Fibroblast of the conjunctiva (primary cell): ENCODE measurements at places on chromosomes 12 and 14.

- peak; percentile 2 for DNase-seq
Observed at GRCh38 chr12:40921563-40922163, 229.4 kb downstream of the CNTN1 start.

GRCh38 chr12:121839993-121840761, 18.5 kb downstream of the HPD start:
- DNase-seq, result no peak

DNA sequence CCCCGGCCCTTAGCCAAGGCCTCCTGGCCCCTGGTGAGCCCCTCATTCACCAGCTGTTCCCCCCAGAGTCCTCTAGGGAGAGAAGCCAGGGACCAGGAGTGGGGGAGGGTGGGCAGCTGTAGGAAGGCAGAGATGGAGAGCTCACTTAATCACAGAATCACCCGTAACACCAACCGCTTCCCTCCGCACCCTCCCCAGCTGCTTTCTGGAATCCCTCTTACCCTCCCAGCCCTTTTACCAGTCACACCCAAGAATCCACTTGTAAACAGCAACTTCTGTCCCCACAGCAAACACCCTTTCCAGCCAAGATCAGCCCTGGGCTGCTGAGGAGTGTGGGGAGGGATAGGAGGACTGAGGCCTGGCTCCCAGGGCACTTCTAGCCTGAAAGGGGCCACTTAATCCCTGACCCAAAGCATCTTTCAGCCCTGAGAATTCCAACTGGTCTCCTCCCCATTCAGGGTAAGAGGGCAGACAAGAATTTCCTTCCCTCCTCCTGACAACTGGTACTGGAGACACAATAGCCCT, 18.8 kb downstream of the NCKAP5L start:
- no peak for DNase-seq

DNA sequence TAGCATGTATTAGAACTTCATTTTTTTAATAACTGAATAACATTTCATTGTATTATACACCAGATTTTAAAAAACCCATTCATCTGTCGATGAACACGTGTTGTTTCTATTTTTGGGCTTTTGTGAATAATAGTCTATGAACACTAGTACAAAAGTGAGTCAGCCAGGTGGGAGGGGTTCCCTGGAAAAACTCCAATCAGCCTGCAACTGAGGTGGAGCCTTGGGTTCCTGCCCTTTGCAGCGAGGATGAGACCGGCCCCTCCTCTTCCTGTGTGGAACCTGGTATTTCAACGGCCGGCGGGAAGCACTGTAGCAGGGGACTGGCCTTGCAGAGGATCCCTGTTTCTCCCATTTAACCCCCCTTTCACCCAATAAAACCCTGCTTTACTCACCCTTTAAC, 56.1 kb downstream of the LMNTD1 start:
- DNase-seq, result no peak

- DNase-seq, result no peak
Observed at GRCh38 chr12:46489951-46490388, 117.4 kb upstream of the SLC38A2 start.

- no peak for DNase-seq
Observed at GRCh38 chr12:19792028-19792427, 352.7 kb downstream of the AEBP2 start.

GRCh38 chr12:32533971-32534590, 134.7 kb downstream of the FGD4 start:
- peak; percentile 67 for DNase-seq

DNA sequence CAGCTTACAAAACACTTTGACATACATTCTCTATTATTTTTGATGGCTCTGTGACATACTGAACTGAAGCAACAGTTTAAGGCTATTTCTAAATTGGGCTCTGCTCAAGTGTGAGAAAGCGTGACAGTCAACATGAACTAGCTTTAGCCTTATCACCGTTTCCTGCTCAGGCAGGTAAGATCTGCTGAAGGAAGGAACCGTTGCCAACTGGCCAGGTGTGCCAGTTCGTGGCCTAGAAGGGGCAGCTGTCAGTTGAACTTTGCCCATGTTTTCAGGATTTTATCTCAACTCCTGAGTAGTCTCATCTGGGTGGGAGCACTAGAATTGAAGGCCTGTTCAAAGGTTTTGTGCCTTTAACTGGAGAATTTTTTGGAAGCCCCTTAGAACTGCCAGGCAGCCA, 79.5 kb downstream of the ETV6 start:
- no peak for DNase-seq

- no peak for DNase-seq
Observed at GRCh38 chr14:55201219-55202101, 10.1 kb upstream of the DLGAP5 start.

DNA sequence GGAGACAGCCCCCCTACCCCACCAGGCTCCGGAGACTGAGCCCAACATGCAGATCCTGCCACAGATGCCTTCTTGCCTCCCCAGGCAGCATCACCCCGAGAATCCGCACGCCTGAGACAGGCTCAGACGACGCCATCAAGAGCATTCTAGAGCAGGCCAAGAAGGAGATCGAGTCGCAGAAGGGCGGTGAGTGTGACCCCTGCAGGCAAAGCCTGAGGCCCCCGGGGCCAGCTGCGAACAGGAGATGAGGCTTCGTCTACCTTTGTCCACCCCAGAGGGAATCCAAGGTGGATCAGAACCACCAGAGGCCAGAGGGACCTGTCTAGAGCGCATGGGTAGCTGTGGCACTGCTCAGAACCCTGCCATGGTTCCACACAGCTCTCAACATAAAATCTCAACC, 56.9 kb downstream of the PHETA1 start:
- no peak for DNase-seq

DNA sequence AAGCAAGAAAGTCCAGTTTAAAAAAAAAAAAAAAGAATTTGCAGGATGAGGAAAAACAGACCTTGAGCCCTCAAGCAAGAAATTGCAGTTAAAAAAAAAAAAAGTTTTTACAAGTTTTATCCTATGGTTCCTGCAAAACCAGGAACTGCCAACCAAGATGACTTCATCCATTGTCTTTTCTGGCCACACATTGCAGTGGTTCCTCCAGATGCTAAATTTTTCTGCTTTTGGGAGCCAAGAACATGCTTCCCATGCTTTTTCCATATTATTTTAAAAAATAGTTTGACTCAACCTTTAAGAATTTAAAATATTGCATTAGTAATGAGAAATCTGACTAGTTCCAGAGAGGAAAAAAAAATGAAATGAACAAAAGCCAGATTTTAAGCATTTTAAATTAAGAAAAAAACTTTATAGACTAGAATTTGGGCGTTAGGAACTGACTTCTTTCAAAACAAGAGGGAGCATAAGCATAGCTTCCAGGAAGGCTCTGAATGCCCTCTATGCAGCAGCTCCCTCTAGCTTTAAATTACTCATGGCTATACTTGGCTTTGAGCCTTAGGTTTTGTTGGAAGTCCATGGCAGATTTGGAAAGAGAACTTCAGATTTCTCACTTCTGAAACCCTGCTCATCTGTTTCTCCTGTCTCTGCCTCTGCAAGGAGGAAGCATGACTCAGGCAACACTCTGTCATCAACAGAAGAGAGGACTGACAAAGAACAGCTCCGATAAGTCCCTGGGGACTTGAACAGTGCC, 124.5 kb downstream of the GPR65 start:
- peak; percentile 0 for DNase-seq

GRCh38 chr12:65157091-65157490, 12.3 kb upstream of the LEMD3 start:
- DNase-seq, result no peak

DNA sequence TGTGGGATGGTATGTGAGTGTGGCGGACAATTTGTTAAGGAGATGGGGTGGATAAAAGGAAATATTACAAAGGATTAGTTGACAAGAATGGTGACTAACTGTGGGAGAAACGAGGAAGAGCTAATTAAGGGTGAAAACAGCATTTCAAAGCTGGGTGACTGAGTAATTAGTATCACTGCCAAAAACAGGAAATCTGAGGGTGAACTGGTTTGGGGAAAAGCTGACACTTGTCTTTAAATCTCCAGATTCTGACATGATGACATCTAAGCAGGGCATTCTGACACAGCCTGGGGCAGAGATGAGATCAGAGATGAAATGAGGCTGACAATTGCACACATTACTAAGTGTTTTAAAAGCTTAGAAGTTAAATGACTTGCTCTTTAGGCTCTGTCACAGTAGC, 42.4 kb upstream of the CCDC175 start:
- DNase-seq, result no peak

GRCh38 chr12:47652521-47653234, 53.2 kb downstream of the RPAP3 start:
- no peak for DNase-seq

- no peak for DNase-seq
Observed at GRCh38 chr12:50723865-50724264, 40.0 kb upstream of the ATF1 start.

GRCh38 chr12:14403711-14404196, 38.3 kb downstream of the ATF7IP start:
- DNase-seq, result peak; percentile 77

DNA sequence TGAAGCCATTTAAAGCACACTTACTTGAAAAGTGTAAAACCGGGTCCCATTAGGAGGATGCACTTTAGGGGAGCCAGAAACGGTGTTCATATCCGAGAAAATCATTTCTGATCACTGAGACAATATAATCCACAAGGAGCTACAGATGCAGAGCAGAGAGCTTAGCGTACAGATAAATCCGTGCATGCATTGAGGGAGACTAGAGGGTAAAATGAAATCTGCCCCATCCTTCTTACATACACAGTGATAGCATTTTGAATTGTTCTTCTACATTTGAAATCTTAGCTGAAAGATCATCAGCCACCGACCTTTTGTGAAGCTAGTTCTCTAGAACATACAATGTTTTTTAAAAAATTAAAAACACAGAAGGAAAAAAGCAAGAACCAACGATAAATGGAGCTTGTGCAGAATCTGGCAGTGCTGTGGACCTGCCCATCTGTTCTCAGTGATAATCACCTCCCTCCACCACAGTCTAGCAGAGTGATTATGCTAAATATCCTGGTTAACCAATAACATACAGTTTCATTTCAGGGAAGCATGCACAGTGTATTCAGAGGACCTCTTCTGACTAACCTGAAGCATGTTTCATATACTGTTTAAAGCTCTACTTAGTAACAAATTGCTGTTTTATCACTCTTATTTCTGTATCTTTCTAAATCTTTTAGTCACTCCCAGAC, 161.1 kb downstream of the PPFIA2 start:
- no peak for DNase-seq

DNA sequence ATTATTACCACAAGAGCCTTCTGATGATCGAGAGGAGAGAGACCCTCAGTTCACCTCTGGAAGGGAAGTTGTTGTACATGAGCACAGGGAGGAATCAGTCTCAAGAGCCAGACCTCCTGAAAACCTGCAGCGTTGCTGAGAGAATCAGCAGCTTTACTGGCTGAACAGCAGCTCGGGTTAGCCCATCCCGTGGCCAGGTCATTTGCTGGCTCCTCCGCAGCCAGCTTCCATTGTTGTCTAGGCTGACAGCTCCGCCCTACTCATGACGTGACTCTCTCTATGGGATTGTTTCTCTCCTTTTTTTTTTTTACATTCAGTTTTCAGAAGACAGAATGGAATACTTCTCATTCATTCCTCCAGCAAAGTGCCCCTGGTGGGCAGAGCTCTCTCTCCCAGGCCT, 69.9 kb downstream of the TGFB3 start:
- no peak for DNase-seq

DNA sequence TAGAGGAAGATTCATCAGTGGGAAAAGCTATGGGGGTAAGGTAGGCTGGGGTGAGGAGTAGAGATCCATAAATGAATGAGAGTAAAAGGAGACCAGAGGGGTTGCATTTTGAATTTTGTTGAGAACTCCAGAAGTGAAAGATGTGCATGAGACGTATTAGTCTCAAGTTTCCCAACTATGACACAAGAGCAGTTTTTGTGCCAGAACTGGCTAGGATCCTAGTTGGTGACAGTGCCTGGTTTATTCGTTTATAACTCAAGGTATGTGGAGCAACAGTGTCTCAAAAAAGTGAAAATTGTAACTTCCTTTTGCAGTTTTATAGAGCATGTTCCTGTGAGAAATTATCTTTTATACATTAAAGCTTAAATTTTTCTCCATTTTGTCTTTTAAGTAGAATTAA, 377.0 kb downstream of the NPAS3 start:
- DNase-seq, result no peak

GRCh38 chr12:107327651-107328182, 234.4 kb upstream of the CRY1 start:
- DNase-seq, result no peak

DNA sequence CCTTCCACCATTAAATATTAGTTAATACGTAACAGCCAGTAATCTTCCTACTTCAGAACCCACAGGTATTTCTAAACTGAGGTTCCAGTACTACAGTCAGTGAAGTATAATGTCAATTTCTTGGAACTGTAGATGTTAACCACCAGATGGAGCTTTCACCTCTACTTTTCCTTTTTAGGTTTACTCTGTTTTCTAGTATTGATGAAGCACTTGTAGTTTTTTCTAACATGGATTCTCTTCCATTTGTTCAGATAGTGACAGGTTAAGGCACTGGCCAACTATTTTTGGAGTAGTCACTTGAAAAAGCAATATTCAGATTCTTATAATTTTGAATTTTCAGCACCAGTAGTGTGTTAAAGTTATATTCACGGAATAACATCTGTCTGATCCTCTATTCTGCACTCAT, 4.6 kb upstream of the SEC23A start:
- peak; percentile 18 for DNase-seq

- DNase-seq, result no peak
Observed at GRCh38 chr12:122981036-122981471, 573 bp downstream of the ARL6IP4 start.

DNA sequence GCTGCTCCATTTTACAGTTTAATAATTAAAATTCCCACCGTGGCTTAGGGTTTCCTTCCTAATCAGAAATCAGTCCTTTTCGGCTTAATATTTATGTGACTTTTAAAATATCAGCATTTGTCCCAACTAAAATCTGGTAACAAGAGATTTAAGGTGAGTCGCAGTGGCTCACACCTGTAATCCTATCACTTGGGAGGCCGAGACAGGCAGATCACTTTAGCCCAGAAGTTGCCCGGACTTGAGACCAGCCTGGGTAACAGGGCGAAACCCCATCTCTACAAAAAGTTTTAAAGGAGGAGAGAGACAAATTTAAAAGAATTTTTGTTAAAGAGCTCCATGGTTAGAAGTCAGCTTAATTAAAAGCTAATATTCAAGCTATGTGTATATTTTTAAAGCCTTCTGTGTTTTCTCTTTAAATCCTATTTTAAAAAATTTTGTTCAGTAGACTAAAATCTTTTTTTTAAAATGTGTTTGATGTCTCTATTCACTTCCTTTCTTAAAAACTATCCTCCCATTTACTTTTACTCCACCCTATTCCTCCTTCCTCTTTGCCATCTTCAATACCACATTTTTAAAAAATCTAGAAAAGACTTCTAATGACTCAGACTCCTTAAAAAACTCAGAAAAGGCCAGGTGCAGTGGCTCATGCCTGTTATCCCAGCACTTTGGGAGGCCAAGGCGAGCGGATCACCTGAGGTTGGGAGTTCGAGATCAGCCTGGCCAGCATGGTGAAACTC, 3.8 kb upstream of the TAC3 start:
- DNase-seq, result no peak

DNA sequence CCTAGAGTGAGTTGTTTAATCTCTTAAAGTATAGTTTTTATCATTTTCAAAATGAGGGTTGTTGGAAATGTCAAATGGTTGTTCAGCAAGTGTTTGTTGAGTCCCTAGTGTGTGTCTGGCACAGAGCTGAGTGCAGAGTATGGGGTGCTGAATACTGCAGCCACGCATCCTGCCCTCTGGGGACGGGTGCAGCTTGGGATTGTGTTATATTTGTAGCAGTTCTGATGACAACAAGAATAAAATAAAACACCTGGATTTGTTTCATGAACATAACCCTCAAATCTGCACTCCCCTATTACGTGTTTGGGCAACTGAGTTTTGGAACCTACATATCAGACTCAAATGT, 127.9 kb downstream of the CACNA1C start:
- DNase-seq, result no peak

GRCh38 chr12:54030889-54031471, 1.9 kb upstream of the HOXC5 start:
- no peak for DNase-seq
